Stimulated activated naive B cell treated with anti-CD40 and anti-IgM and Interleukin-4, amounts not matched to agents 10 μg/mL and 1 μg/mL and 100 μg/mL, for 72 hours (primary cell): ENCODE measurements at places on chromosomes 5 and 9.

DNA sequence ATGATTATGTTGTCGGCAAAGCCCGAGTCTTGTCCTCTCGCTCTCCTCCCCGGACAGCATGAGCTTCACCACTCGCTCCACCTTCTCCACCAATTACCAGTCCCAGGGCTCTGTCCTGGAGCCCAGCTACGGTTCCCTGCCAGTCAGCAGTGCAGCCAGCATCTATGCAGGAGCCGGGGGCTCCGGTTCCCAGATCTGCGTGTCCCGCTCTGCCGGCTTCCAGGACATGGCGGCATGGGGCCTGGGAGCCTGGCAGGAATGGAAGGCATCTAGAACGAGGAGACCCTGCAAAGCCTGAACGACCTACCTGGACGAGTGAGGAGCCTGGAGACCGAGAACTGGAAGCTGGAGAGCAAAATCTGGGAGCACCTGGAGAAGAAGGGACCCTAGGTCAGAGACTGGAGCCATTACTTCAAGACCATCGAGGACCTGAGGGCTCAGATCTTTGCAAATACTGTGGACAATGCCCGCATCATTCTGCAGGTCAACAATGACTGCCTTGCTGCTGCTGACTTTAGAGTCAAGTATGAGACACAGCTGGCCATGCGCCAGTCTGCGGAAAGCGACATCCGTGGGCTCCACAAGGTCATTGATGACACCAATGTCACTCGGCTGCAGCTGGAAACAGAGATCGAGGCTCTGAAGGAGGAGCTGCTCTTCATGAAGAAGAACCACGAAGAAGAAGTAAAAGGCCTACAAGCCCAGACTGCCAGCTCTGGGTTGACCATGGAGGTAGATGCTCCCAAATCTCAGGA lies 101.3 kb upstream of the MAN2A1 start:
- DNase-seq: no peak

GRCh38 chr5:171965745-171966144 lies 40.7 kb downstream of the FBXW11 start:
- DNase-seq: peak; percentile 12

DNA sequence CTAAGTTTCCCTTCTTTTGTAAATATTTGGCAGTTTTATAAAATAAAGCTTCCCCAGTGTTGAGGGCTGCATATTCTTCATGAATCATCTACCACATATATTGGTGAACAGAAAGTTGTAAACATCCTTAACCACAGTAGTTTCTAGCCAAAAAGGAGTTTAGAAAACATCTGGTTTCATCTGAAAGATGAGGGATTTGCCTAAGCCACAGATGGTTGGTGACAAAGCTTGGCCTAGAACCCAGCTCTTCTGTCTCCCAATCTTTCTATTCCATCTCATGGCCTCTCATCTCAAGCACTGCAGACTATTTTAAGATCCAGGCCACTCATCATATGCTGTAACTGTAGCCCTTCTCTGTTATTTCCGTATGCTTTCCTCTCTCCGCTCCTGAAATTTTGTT lies 232.3 kb upstream of the TRPM3 start:
- DNase-seq: no peak

- no peak for DNase-seq
Measured at GRCh38 chr5:149044453-149045088, 18.3 kb downstream of the SH3TC2 start.

GRCh38 chr9:37575921-37576721 lies at the start of gene FBXO10:
Gene FBXO10 (minus strand): TSS chr9:37576380. CDS start chr9:37541768, 34,612 bp downstream.
- peak; percentile 48 for DNase-seq

DNA sequence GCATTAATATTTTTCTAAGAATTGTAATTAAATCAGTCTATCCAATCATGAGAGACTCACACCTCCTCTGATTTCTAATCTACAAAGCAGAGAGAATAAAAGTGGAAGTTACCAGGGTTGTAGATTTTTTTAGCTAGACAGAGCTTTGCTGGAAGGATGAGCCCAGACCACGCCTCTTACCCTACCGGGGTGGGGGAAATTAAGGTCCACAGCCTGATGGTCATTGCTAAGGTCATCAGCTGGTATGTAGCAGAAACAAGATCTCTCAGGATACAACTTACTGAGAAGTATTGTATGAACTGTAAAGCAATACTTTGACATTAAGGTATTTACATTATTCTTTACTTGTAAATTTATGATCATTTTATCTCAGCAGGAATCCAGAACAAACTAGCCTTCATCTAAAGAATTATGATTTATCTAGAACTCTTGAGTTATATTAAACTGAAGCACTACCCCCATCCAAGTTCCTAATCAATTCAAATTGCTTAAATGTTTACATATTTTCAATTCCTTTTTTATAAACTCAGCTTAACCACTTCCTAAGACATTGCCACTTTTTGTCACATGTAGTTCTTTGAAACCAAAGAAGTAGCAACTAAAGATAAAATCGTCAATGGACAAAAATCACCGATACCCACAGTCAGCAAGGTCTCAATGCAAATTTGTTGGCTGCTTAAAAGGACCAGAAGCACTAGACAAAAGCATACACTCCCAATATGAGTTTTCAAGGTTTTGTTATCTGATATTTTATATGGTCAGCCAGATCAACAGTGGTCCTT lies 225.8 kb upstream of the DAPK1 start:
- no peak for DNase-seq

DNA sequence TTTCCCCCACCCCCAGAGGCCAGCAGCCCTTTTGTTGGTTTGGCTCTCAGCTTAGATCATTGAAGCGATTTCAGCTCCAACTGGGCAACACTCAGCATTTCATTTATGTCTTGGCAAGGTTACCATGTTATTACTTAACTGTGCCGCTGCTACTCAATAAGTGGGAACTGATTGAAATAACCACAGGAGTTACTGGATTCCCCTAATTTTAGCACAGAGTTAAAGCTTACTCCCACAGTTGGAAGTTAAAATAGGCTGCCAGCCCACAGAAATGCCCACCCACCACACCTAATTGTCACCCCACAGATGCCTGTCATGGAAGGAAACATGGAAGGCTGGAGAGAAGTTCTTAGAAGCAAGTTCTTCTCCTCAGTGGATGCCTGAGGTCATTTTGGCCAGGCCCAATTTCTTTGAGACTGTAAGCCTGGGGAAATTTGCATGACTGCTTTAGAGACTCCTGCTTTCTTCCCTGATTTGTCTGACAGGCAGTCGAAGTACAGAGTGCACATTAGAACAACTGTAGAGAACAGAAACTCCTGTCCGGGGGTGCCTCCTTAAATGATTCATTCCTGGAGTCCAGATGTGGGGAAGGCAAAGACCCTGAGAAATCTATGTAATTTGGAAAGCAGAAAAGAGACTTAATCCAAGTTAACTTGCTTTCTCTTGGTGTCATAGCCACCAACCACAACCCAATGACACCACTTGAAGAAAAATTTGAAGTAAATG lies 370.0 kb downstream of the ZSWIM6 start:
- peak; percentile 48 for DNase-seq

- no peak for DNase-seq
Measured at GRCh38 chr9:92980085-92980745, 32.9 kb downstream of the FGD3 start.

DNA sequence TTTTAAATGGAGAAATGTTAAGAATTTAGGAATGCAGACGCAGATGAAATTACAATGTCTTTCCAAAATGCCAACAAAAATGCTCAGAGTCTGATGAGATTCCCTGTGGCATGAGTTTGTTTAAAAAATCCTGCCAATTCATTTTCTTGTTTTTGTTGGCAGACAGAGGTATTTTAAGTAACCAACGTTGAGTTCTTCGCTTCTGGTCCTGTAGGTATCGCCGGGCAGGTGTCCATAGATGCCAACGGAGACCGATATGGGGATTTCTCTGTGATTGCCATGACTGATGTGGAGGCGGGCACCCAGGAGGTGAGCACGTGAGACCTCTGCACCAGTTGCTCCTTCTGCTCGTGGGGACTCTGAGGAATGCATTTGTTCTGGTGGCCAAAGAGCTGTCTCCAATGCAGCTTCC lies 69.4 kb downstream of the NPR3 start:
- no peak for DNase-seq

- no peak for DNase-seq
Measured at GRCh38 chr9:33329979-33330378, 39.7 kb downstream of the NFX1 start.

GRCh38 chr5:118796081-118796480 lies 192.3 kb downstream of the DTWD2 start:
- DNase-seq: no peak

- no peak for DNase-seq
Measured at GRCh38 chr5:14438195-14438606, 143.4 kb upstream of the OTULINL start.

GRCh38 chr9:111728617-111729366 lies 65.9 kb downstream of the SHOC1 start:
- DNase-seq: no peak

- DNase-seq: no peak
Measured at GRCh38 chr5:59042201-59043055, 459.6 kb downstream of the RAB3C start.

DNA sequence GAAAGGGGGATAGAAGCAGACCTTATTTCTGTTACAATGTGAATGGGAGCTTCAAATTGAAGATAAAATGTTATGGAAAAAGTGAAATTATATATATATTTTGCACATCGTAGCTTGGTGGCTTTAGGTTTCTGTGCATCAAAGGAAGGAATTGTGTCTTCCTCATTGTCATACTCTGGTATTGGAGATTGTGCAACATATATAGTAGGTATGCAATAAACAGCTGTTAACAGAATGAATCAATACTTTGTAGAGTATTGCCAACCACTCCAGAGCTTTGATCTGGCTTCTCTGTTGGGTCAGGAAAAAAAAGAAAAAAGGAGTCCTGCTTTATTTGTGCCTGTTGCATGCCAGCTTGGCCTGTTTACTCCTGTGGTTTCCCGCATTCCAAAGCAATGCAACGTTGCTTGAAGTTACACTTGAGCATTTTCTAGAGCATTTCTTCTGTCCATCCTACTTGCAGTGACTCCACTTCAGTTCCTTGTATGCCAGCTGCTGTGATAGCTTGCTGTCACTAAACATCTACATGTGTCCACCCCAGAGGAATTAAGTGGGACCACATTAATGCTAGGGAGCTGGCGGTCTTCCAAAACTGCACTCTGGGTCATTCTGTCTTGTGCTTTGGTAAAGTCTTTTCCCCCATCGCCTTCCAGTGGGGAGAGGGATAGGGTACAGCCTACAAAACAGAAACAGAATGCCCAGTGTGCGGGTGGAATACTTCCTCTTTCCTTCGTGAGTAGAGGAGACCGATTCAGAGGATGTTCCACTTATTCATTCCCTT lies 62.0 kb upstream of the MEF2C start:
- DNase-seq: no peak

DNA sequence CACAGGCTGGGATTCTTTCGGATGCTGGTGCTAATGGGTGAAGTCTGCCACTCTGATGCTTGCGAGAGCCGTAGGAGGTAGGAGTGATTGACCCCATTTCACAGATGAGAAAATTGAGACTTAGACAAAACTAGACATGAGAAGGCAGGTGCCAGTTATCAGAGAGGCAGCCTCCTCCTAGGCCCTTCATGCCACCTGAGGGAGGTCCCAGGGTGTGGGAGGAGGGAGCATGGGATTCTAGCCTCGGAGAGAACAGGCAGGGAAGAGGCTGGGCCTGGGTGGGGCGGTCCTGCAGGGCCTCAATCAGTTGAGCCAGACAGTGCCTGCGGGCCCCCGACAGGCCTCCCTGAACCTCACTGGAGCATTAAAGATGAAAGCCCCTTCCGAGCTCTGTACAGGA lies 112.4 kb downstream of the COL23A1 start:
- DNase-seq: no peak

DNA sequence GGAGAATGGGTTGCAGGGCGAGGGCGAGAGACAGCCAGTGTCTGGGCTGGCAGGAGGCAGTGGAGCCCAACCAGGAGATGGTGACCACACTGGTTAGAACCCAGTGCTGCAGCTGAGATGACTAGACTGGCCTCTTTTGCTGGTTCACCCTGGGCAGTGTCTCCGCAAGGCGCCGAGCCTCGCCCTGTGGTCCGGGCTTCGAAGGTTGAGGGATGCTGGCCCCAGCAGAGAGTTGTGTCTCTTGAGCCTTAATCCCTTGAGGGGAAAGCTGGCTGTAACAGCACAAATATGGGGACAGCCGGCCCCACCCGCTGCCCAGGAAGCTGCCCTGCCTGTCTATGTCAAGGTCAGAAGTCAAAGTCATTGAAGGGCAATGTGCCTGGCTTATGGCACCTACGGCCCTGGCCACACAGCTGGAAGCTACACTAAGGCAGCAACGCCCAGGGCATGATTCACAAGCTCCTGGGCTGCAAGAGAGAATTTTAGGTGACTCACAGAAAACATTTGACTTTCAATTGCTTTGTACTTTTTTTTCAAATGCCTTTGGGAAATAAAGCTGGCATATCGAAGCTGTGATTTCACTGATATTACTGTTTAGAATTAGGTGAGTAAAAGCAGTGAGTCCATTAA lies 33.3 kb downstream of the NKX2-5 start:
- DNase-seq: no peak

- no peak for DNase-seq
Measured at GRCh38 chr5:158709279-158709678, 390.4 kb downstream of the EBF1 start.

DNA sequence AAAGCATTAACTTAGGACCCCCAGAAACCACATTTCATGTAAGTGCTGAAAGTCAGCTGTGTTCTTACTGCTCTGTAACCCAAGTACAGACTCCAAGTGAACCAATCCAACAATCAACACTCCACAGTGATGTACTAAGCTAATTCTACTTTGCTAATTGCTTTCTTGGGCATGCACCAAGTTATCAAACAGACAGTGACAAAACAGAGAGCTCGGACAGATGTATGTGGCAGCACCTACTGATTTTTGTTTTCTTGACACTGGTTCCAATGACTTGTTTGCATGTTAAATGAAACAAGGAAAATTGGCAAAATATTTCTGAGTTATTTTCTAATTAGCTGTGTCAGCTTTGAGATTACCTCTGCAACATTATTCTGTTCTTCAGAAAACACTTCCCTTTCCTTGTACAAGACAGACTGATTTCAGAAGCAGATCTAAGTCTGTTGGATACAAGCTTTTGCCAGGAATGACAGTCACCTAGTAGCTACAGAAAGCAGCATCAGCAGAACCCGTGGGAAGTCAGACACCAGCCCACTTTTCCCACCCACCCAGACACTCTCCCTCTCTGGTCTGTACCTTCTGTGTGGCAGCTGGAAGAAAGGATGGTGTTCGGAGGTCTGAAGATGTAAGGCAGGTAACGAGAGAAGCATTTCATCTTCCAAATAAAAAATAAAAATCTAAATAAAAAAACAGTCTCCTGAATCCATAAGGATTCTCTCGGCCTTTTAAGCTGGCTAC lies 176.7 kb upstream of the PPP2R2B start:
- DNase-seq: no peak

- DNase-seq: no peak
Measured at GRCh38 chr9:111483439-111483857, 735 bp downstream of the ECPAS start.

DNA sequence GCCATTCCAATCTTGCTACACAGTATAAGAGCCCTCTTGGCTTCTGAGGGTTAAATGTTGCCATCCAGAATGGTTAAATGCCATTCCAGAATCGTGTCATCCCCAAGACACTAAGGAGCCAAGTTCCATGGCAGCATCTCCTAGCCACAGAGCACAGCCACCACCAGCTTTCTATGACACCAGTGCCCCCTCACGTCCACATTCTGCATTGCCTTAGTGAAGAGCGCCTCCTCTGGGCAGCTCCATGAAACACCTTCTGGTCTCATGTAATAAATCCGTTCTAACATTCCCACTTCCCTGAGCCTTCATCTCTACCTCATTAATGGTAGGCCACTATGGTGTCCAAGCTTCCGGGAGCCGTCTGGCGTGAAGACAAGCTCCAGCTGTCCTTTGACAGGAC lies 12.4 kb downstream of the CBY3 start:
- DNase-seq: no peak
